ENCODE measurements at places on chromosomes 2 and 18.

DNA sequence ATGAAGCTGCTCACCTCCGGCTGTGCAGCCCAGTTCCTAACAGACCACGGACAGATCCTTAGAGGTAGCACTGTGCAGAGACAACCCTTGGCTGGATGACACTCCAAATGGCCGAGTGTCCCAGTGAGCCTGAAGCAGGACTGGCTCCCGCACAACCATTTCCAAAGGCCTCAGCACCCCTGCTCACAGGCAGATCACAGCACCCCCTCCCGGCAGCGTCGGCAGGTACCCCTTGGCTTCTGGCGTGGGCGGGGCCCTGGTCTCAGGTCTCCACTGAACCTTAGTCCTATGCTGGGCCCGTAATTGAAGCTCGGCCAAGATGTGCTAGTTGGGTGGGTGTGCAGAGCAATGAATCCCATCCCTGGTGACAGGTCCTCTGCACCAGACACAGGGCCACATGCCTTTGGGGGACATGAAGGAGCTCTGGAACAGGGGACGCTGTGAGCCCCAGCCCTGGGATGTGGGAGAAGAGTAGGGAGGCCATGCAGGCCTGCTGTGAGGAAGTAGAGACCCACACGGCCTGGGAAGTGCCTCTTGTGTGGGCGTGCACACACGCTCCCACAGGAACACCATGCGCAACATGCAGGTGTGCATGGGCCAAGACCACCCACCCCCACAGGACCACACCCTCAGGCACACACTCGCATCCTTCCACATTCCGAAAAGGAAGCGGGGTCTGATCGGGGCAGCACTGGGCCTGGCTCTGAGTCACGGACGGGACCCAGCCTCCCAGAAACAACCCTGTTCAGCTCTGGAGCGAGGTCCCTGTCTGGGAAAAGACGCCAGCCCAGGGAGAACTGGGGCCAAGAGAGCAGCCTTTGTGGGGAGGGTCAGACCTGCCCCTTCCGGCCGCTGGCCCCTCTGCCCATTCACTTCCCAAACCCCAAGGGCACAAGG is 2.8 kb downstream of the DUSP2 start:
- no peak for DNase-seq

GRCh38 chr2:105100046-105100840 is 62.4 kb downstream of the MRPS9 start:
- peak; percentile 49 for DNase-seq

DNA sequence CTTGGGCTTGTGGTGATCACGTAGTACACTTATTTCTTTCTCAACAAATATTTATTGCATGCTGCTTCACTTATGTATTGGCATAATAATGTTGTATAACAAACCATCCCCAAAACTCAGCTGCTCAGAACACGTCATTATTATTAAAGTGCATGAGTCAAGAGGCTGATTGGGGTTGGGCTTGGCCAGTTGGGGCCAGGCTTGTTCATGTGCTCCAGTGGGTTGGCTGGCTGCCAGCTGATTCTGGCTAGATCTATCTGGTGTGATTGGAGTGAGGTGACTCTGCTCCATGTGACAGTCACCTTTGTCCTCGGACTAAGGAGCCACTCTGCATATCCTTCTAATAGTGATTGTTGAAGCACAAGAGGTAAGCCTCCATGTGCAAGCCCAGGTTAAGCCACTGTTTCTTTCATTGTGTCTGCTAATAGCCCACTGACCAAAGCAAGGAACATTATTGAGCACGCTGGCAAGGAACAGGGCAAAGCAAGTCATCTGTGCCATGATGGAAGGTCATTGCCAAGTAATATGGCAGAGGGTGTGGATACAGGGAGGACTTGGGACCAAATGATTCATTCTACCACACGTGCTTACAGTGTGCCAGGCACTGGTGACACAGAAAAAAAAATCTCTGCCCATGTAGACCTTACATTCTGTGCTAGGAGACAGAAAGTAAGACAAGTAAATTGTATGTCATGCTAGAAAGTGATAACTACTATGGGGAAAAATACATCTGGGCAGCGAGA is 63.3 kb upstream of the TMEM182 start:
- DNase-seq = no peak

DNA sequence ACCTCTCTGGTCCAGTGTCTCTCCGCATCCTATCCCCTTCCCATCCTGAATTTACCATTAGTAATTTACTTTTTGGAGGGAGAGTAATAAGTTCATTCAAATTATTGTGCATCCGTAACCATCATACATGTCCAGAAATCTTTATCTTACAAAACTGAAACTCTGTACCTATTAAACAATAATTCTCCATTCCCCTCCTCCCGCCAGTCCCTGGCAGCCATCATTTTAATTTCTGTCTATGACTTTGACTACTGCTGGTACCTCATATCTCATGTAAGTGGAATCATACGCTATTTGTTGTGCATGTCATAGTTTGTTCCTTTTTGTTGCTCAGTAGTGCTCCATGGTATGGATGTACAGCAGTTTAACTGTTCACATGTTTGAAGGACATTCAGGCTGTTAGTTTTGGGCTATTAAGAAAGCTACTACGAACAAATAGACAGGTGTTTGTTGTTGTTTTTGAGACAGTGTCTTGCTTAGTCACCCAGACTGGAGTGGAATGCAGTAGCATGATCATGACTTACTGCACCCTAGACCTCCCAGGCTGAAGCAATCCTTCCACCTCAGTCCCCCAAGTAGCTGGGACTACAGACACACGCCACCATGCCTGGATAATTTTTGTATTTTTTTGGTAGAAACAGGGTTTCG is 2.0 kb downstream of the LIMS1 start:
- DNase-seq = no peak

- peak; percentile 44 for DNase-seq
Observed at GRCh38 chr2:96233880-96234316, 25.3 kb upstream of the STARD7 start.

- no peak for DNase-seq
Observed at GRCh38 chr2:224106794-224107193, 67.7 kb upstream of the SERPINE2 start.

- no peak for DNase-seq
Observed at GRCh38 chr2:64649013-64649484, 4.7 kb downstream of the SERTAD2 start.

DNA sequence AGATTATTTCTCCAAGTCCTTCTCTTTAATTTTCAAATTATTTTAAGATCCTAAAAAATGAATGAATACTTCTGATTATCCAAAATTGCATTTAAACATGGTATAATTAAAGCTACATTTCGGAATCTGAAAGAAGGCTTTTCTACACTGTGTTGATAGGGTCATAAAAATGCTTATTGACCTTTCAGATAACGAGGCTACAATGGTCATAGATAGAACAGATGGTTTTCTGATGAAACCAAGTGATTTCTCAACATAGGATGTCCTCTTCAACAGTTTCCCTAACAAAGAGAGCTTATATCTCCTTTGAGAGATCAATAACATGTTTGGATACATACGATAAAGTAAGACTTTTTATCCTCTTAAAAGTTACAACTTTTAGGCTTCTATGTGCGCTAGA is 201.1 kb downstream of the PTH2R start:
- no peak for DNase-seq

- peak; percentile 11 for DNase-seq
Observed at GRCh38 chr2:1605102-1606045, 138.9 kb downstream of the PXDN start.

DNA sequence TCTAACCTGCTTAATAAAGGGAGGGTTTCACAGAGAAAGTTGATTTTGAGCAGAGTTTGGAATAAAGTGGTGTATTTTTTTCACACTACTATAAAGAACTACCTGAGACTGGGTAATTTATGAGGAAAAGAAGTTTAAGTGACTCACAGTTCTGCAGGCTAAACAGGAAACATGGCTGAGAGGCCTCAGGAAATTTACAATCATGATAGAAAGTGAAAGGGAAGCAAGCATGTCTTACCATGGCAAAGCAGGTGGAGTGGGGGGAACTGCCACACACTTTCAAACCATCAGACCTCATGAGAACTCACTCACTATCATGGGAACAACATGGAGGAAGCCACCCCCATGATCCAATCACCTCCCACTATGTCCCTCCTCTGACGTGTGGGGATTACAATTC is 546.7 kb downstream of the EPHA4 start:
- no peak for DNase-seq

DNA sequence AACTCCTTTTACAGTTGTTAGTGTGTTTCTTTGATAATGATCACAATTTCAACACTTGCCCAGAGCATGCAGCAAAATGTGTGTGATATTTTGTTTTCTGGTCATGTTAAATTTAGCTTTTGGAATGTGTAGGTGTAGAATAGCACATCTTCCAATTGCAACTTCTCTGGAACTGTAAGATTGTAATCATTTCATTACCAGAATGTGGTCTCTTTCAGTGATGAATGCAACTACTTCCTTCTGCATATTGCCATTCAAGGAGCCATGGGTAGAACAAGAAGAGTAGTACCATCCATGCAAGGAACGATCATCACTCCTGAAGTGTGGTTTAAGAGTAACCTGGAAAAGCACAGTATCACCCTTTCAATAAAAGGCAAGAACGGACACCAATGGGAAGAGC is 548.8 kb upstream of the ZNF804A start:
- DNase-seq = no peak

DNA sequence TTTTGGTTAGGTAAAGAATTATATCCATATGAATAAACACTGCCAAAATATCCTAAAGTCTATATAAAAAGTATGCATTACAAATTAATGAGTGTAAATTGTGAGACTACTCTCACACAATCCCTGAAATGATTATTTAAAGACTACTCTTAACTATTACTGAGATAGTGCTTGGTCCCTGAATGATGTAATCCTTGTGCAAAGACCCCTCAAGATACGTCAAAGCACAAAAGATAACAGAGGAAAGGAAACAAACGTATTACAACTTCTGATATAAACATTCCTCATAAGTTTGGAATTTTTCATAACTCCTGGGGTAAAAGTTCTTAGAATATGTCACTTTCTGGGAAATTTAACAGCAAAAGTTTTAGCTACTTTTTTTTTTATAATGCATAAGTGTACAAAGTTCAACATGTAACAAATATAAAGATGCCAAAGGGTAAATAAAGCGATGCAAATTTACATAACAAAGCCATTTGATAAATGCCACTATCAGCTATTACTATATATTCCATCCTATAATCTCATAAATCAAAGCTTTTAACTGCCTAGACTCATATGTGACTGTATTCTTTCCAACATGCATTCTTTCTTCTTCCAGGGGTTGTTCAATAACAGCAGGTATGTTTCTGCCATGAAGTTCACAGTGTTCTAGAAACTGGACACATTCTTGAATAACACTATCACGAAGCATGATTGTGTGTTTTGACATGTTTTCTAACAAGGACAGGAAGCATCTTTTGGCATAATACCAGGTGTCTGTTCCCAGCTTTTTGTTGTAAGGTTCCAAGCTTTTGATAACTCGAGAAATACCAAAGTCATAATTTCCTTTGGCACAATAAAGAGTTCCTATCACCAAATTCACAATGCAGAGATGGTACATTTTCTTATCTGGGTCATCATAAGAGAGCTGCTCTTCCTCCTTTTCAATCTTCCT is 158.0 kb downstream of the AGPS start:
- no peak for DNase-seq

GRCh38 chr2:234211797-234212196 is 161.3 kb downstream of the SPP2 start:
- no peak for DNase-seq

GRCh38 chr2:168244318-168244717 is 3.1 kb downstream of the STK39 start:
- DNase-seq = no peak

DNA sequence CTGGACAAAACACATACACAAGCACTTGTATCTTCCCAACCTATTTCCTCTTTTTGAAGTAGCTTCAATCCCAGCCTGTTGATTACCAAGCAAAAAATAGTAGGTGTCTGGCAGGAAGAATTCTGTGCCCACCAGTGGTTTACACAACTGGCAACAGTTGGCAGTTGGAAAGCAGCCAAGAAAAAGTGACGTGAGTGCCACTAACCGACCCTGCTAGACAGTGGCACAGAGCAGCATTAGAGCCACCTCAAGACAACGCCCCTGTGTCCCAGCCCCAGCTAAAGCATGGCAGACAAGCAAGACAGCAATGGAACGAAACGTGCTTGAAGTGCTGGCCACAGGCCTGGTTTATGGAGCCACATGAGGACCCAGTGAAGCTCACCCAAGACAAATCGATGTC is 379.6 kb downstream of the FBXO15 start:
- peak; percentile 1 for DNase-seq

- DNase-seq = peak; percentile 3
Observed at GRCh38 chr2:109435901-109436598, 177.7 kb downstream of the SEPTIN10 start.

- no peak for DNase-seq
Observed at GRCh38 chr2:236738896-236739295, 169.3 kb downstream of the ACKR3 start.

GRCh38 chr2:197102231-197102630 is 175.7 kb upstream of the PGAP1 start:
- no peak for DNase-seq

DNA sequence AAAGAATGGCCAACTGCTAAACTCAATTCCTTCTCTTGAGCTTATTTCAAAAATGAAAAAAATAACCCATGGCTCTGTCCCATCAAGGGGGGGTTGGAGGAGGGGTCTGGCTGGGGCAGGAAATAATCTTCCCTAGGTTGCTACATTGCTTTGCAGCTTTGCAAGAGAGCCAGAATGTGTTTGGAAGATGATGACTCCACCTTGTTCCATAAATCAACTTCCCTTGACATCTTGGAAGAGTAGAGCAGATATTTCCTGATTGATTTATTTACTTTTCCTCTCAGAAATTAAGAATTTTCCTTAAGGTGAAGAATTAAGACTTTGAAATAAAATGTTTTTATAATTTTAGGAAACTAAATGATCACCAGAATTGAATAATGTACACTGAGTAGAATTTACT is 41.3 kb downstream of the ESCO1 start:
- no peak for DNase-seq

DNA sequence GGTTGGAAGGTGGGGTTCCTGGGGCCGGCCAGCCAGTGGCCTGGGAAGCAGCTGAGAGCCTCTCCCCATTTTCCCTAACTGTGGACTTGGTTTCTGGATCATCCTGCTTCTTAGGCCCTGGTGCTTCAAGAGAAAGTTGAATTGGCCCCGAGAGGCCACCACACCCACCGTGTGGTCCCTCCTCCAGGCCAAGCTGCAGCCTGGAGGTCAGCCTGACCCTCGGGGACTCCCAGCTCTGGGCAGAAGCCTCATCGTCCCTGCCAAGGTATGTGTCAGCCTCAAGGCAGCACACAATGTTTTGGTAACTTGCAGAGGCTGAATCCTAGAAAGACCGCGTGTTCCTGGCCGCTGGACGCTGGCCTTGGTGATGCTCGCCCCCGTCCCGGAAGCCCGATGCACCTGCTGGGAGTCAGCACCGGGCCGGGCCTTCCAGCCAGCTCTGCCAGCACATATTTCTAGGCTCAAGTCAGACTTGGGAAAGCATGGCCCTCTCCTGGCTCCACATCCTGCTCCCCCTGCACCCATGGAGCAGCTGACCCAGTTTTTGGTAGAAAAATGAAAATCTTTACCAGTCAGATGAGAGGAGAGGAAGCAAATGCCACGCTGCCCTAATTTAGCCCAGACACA is 72.6 kb downstream of the ACTR2 start:
- no peak for DNase-seq

- DNase-seq = no peak
Observed at GRCh38 chr2:119252186-119253113, 28.8 kb downstream of the STEAP3 start.
